Aorta (tissue), 5 donors: ENCODE measurements at places on chromosomes 6 and 20. TPM values are rescaled to one million over a fixed set of nuclear protein-coding genes. Genes with fewer than 3 reads are reported as not detected.

GRCh38 chr20:50724851-50725723, 6.3 kb upstream of the PARD6B start:
- no peak overlapping the region for H3K4me3 ChIP-seq
- no peaks in the 10 kb centered on the region for H3K36me3 ChIP-seq
- peak overlapping the region; percentile 46 for H3K27ac ChIP-seq
- DNase-seq, result peak; percentile 80

GRCh38 chr6:167296902-167297301, 5.8 kb downstream of the UNC93A start:
- H3K36me3 ChIP-seq, result no peaks in the 10 kb centered on the region
- no peak overlapping the region for H3K27ac ChIP-seq
- no peak overlapping the region for H3K4me3 ChIP-seq
- no peaks in the 10 kb centered on the region for H3K4me1 ChIP-seq

GRCh38 chr6:142898927-142899895, 45.8 kb downstream of the HIVEP2 start:
- no peak overlapping the region for H3K4me3 ChIP-seq
- no peaks in the 10 kb centered on the region for H3K27me3 ChIP-seq
- H3K4me1 ChIP-seq, result peaks cover 3% of the 10 kb centered on the region
- DNase-seq, result no peak

- H3K36me3 ChIP-seq, result peaks cover 9% of the 10 kb centered on the region
- no peaks in the 10 kb centered on the region for H3K27me3 ChIP-seq
- DNase-seq, result peak; percentile 94
- H3K4me1 ChIP-seq, result no peaks in the 10 kb centered on the region
- peak within 1 kb of the TSS; percentile 88 for H3K4me3 ChIP-seq
Measured at GRCh38 chr20:2651772-2652723, at the start of gene NOP56. NOP56 (plus strand) TSS chr20:2652632; CDS start chr20:2652661, 29 bp downstream.

ANKRD66 gene
- total RNA-seq, result not detected

DNA sequence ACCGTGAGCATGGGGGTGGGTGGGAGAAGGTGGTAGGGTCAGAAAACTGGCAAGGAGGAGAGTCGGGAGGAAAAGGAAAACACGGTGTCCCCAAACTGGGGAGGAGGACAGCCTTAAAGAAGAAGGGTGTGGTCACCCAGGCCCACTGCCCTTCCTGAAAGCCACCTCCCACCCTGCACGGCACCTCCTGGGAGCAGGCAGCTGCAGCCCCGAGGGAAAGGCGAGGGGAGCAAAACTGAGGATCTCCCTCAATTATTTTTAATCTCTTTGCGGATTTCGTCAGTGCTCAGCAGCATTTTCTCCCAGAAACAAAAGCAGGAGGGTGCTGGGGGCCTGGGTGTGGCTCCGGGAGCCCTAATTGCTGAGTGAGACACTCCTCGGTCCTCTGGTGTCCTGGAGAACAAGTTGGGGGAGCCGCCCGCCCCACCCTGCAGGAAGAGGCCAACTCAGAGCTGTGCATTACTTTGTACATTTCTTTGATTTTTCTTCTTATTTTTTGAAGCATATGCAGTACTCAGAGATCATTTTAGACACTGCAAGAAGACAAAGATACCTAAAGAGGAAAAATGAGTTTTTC, 56.4 kb downstream of the RIOK1 start:
- H3K27ac ChIP-seq, result no peak overlapping the region
- no peaks in the 10 kb centered on the region for H3K36me3 ChIP-seq
- DNase-seq, result no peak
- H3K4me1 ChIP-seq, result no peaks in the 10 kb centered on the region

DNA sequence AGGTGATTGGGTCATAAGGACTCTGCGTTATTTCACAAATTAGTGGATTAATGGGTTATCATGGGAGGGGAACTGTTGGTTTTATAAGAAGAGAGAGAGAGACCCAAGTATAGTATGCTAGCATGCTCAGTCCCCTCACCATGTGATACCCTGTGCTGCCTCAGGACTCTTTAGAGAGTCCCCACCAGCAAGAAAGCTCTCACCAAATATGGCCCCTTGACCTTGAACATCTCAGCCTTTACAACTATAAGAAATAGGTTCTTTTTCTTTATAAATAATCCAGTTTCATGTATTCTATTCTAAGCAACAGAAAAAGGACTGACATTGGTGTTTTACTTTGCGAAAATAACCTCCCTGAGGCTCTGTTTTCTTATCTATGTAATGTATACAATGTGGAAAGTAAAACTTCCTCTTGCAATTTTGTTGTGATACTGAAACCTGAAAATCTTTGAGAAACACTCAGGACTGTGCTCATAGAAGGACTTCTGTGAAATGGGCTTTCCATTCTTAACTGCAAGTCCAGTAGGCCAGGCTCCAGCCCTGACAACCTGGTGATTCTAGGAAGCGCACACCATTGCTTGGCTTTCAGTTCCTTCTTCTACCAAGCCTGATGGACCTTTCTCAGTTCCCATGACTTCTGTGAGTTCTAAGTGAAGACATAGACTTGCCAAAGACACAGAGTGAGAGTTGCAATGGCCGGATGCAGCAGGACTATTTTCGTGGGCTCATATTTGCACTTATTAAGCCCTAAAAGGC, 21.9 kb downstream of the SIRPD start:
- no peaks in the 10 kb centered on the region for H3K4me1 ChIP-seq
- no peaks in the 10 kb centered on the region for H3K36me3 ChIP-seq
- H3K4me3 ChIP-seq, result no peak overlapping the region

- H3K36me3 ChIP-seq, result no peaks in the 10 kb centered on the region
- DNase-seq, result no peak
- H3K27ac ChIP-seq, result no peak overlapping the region
- no peaks in the 10 kb centered on the region for H3K4me1 ChIP-seq
Measured at GRCh38 chr20:1423625-1424106, 30.8 kb upstream of the FKBP1A start.

RBM24 gene
- 6.1 TPM for total RNA-seq

DNA sequence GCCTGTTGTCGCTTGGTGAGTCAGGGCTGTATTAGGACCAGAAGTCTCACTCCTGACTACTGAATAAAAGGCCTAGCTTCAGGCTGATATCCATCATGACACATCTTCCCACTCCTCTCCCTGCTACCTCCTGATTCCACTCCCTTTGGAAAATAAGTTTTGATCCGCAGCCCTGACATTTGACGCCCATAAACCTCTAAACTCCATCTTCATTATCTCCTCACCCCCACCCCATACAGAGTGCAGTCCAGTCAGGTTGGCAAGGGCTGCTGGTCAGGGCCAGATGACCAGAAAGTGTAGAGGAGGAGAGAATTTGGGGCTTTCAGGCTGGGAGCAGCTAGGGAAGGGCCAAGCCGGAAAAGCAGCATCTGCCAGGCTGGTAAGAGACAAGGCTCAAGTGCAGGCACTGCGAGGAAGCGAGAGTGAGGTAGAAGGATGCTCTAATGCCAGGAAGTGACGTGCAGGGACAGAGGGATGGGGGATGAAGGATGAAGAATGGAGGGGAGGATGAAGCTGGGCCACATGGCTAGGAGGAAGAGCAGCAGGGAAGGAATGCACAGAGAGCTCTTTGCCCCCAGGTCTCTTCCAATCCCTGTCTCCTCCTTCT, 1.2 kb downstream of the GGT7 start:
- H3K27me3 ChIP-seq, result no peaks in the 10 kb centered on the region
- no peak for DNase-seq
- no peak overlapping the region for H3K4me3 ChIP-seq
- H3K36me3 ChIP-seq, result no peaks in the 10 kb centered on the region

DNA sequence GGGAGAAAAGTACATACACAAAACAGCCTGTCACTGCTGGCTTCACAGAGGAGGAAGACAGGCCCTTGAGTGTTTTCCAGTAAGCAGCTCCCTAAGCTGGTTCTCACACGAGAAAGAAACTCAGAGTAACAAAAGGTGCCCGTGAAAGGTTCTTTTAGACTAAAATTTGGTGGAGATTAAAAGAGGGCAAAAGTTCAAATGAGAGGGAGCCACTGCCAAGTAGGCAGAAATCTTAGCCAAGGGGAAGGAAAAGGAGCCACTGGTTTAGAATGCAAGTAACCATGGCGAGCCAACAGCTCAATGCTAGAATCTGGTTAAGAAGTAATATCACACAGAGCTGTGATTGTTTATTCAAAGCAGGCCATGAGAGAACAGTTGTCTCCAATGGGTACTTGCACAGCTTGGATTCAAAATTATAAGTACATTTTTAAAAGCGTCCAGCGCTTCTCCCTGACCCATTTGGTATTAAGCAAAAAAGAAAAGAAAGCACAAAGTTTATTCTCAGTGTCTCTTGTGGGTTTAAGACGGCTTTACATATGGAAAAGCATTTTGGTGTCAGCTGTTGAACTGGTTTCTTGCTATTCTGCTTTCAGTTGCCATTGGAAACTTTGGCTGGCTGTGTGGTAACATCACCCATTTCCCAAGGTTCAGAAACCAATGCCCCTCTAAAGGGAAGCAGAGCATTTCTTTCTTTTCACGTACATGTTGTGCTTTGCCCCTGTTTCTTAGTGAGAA, 648.5 kb downstream of the RNF144B start:
- H3K4me3 ChIP-seq, result no peak overlapping the region
- peaks cover 3% of the 10 kb centered on the region for H3K4me1 ChIP-seq
- H3K27ac ChIP-seq, result peak overlapping the region; percentile 28
- H3K27me3 ChIP-seq, result no peaks in the 10 kb centered on the region

DNA sequence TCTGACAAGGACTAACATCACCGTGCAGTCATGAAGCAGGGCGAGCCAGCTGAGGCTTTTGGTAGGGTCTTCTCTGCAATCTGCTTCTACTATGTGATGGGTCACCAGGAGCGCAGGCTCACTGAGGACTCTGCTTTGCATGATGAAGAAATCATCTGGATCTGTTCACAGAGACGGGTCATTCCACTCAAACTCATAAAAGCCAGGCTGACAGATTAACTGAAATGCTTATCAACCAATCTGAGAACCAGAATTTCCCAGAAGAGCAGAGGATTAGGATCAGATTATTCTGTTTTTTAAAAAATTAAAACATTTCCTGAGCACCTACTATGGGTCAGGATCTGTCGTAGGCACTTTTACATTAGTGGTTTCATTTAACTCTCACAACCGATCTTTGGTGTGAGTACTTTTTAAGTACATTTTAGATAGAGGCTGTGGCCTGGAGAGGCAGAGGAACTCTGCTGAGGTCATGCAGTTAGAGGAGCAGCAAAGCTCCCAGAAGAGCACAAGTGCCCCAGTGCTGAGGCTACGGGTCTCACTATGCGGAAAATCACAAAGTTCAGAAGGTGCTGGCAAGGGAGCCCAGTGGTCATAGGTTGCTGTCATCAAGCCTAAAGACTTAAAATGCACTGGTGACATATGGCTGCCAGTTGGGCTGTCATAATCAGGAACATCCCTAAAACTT, 109.1 kb downstream of the BACH2 start:
- H3K27me3 ChIP-seq, result no peaks in the 10 kb centered on the region
- no peaks in the 10 kb centered on the region for H3K36me3 ChIP-seq
- DNase-seq, result no peak
- no peak overlapping the region for H3K4me3 ChIP-seq
- H3K4me1 ChIP-seq, result peaks cover 13% of the 10 kb centered on the region

DNA sequence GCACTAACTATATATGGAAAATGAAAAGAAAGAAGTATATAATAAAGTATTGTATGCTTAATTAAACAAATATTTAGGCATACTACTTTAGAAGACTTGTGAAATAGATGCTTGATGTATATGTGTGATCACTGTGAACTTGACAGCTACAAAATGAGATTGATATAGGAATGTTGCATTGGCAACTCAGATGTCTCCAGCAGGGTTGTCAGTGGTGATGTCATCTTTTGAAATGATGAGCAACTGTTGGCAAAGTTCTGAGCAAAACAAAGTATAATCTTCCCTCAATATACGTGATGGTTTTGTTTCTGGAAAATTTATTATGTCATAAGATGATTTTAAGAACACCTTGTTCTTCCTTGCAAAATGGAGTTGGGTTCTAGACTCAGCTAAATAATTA, 133.8 kb downstream of the ARID1B start:
- H3K27me3 ChIP-seq, result no peaks in the 10 kb centered on the region
- no peak for DNase-seq
- no peaks in the 10 kb centered on the region for H3K36me3 ChIP-seq
- no peak overlapping the region for H3K27ac ChIP-seq
- H3K4me1 ChIP-seq, result peaks cover 4% of the 10 kb centered on the region

DNA sequence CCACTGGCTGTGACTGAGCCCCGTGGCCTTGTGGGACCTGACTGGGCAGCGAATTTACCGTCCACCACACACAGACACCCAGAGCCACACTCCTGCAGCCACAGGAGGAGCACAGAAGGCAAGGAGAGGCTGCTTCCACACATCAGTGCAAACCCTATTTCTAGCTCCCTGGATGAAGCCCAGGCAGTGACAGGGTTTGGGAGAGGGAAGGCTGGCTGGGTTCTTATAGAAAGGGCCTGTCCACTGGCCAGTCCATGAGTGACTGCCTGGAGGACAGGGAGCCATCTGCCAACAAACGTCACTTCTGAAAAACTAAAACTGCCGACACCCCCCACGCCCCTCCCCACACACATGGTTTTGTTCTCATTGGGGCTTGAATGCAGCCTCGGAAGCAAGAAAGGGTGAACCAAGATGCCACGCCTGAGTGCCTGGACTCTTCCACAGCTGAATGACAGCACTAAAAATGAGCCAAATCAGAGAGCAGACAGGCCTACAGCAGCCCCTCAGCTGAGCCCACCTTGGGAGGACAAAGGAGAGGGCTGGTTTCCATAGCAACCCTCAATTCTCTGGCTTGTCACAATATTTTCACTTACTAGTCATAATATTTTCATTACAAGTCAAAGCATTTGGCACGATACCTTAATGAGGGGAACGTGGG, 38.4 kb downstream of the RRBP1 start:
- H3K36me3 ChIP-seq, result no peaks in the 10 kb centered on the region
- no peak overlapping the region for H3K4me3 ChIP-seq
- peak overlapping the region; percentile 75 for H3K27ac ChIP-seq

WASF1 gene
- 8.9 TPM for total RNA-seq

GRCh38 chr6:19465760-19466159, 371.4 kb upstream of the ID4 start:
- no peaks in the 10 kb centered on the region for H3K36me3 ChIP-seq
- DNase-seq, result no peak
- no peak overlapping the region for H3K4me3 ChIP-seq
- H3K4me1 ChIP-seq, result peaks cover 4% of the 10 kb centered on the region
- no peak overlapping the region for H3K27ac ChIP-seq

- no peaks in the 10 kb centered on the region for H3K36me3 ChIP-seq
- no peak overlapping the region for H3K4me3 ChIP-seq
- no peak for DNase-seq
- no peak overlapping the region for H3K27ac ChIP-seq
Measured at GRCh38 chr6:13535306-13535705, 39.1 kb upstream of the SIRT5 start.
